ENCODE measurements at places on chromosomes 16 and 17.

DNA sequence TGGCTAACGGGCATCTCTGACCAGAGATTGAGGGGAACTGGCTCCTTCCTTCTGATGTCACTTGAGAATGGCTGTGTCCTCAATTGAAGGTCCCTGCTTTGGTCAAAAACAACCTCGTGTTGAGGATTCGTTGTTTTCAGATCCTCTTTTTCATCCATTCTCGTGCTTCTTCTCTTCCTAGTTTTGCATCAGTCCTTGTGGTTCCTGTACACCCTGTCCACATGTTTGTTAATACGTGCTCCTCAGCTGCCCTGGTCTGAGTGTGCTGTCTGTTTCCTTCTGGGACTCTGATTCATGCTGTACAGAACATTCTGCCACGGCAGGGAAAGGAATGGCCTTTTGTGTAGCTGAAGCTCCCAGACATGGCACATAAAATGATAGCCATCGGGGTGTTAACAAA lies 863.2 kb upstream of the GOT2 start:
- no peak for DNase-seq

- DNase-seq: no peak
Observed at GRCh38 chr16:57692636-57693035, 2.0 kb upstream of the DRC7 start.

DNA sequence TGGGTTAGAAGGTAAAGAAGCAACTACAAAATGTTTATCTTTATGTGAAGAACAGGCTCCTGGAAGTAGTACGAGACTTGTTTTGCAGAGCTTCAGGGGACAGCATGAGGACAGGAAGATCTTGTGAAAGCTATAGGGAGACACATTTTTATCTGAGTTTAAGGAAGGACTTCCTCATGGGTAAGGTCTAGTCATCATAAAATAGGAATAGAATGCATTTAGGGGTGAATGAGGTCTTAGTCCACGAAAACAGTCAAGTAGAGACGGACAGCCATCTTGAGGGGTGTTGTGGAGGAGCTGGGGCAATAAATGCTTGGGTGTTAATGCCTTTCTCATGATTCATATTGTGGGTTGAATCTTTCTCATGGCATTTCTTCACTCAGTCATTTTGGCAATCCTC lies 24.3 kb downstream of the KCNJ16 start:
- no peak for DNase-seq

DNA sequence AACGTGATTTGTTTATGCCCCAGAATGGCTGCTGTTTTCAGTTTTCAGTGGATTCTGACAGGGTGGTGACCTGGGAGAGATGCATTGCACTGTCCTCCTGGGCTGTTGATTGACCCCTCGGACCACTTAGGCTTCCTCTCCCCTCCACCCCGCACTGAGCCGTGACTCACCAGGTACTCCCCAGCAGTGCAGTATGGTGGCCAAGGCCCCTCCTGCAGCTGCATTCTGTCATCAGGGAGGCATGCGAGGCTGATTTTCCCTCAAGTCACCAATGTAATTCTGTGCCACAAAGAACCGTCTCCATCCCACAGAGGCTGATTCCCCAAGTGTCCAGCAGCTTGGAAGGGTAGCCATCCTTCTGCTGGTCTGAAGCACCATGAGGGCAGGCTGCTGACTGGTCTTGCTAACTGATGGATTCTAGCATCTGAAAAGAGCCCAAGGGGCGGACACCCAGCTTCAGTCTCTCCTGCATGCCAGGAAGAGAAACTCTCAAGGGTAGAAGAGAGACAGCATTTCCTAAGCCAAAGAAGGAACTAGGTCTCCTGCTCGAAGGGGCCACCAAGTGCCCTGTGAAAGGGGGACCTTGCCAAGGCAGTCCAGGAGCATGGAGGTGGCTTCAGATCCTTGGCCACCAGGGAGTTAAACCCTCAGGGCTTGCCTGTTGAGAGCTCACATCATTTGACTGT lies 148.1 kb downstream of the SOCS1 start:
- peak; percentile 65 for DNase-seq

DNA sequence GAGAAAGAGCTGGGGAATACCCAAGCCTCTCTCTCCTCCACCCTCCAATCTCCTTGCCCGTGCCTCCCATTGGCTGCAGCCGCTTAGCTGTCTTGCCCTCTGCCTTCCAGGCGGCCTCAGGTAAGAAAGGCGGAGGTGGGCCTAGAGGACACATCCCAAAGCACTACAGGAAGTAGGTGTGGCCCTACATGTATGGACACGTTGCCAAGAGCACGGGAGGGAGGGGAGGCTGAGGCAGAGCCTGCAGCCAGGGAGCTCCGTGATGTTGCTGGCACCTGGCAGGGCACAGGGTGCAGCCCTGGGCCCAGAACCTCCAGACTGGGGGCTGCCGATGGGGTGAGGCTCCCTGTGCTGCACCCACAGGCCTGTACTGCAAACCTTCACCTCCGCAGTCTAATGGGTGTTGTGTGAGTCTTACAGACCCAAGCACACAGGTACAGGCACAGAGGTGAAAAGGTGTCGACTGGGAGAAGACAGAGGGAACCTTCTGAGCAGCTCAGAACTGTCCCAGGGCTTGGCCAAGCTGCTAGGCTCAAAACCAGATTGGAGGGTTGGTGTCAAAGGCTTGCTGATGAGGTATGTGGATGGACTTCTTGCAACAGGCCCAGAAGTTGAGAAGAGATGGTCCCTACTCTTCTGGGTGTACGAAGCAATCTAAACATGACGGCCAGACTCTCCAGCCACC lies 23.5 kb upstream of the FOXK2 start:
- DNase-seq: no peak

DNA sequence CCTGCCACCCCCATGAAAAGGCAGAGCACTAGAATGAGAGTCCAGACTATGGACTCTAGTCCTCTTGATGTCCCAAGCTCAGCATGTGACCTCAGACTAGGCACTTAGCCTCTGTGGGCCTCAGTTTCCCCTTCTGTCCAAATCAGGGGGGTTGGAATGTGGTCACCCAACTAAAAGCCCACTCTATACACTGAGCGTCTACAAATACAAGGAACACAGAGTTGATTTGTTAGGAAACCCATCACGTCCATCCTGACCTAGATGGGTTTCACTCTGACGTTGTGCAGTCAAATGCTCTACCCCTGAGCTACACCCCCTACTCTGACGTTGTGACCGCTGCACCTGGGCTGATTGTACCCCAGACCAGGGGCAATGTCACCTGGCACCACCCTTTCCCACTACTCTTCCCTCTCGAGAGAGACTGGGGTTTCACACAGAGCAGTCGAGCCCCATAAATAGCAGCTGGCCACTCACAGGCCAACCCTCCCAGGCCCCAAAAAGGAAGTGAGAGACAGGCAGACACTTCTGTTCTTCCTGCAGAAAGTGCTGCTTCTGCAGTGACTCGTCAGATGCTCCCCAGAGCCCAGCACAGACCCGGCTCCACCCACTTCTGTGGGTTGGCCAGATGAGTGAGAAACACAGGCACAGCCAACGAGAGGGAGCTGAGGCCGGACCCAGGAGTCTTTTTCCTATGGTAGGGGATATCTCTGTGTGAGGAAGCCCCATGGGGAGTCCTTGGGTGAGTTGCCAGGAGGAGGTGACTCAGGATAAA lies 16.1 kb upstream of the TNFRSF13B start:
- peak; percentile 75 for DNase-seq

GRCh38 chr16:66342294-66342900 lies 24.1 kb upstream of the CDH5 start:
- no peak for DNase-seq

DNA sequence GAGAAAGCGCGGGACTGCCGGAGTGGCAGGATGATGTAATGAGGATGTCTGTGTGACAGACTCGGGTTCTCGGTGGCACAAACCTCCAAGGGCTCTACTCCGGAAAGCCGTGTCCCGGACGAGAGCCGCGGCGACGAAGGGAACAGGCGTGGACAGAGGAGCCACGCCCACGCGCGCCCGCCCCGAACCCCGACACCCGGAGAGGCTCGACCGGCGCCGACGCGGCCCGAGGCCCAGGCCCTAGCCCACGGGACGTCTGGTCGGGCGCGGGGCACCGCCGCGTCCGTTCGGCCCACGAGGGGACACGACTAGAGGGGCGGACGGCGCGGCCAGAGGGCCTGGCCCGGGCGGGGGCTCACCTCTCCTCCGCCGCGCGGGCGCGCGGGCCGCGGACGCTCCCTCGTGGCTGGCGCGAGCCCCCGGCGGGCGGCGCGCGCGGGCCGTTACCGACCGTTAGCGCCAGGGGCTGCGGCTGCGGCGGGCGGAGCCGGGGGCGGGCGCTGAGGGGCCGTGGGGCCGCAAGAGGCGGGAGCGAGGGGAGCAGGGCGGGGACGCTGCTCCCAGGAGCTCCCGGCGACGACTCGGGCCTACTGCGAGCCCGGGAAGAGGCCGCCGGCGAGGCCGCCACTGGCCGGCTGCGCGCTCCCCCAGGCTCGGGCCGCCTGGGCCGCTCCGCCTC lies 2.1 kb upstream of the IRX5 start:
- peak; percentile 70 for DNase-seq

- DNase-seq: no peak
Observed at GRCh38 chr17:72318131-72318530, 197.3 kb downstream of the SOX9 start.

- peak; percentile 69 for DNase-seq
Observed at GRCh38 chr17:42819939-42820535, 4.0 kb downstream of the BECN1 start.

- DNase-seq: peak; percentile 98
Observed at GRCh38 chr17:82494236-82495055, 25.1 kb upstream of the FOXK2 start.

DNA sequence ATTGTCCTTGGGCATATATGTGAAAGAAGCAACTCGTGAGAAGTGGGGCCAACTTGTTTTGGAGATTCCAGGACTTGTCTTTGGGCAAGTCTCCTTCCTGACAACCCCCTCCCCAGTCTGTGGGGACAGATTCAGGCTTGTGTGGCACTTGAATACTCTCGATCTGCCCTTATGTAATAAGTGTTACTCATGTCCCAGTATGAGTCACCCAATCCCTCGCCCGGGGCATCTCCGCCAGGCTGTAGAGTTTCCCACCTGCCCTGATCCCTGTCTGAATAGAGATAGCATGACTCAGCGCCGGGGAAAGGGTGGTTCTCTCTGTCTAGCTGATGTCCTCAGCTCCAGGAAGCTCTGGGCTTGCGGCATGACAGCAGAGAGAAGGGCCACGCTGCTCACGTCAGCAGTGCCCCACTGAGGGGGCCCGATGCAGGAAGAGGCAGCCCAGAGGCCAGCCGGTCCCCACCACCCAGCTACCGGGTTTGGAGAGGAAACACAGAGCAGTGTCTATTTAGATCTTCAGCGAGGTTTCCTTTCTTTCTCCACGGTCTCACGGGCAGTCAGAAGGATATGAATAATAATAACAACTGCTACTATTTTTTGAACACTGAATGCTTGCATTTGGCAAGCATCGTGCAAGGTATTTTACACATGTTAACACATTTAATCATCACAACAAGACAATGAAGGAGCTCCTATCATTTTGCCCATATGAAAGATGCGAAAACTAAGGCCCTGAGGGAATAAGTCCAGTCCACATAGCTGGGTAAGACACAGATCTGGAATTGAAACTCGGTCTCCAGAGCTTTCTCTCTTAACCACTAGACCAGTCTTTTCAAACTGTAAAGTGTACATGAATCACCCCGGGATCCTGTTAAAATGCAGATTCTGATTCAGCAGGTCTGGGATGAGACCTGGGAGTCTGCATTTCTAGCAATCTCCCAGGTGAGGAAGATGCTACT lies 426.7 kb upstream of the MAF start:
- DNase-seq: peak; percentile 97

DNA sequence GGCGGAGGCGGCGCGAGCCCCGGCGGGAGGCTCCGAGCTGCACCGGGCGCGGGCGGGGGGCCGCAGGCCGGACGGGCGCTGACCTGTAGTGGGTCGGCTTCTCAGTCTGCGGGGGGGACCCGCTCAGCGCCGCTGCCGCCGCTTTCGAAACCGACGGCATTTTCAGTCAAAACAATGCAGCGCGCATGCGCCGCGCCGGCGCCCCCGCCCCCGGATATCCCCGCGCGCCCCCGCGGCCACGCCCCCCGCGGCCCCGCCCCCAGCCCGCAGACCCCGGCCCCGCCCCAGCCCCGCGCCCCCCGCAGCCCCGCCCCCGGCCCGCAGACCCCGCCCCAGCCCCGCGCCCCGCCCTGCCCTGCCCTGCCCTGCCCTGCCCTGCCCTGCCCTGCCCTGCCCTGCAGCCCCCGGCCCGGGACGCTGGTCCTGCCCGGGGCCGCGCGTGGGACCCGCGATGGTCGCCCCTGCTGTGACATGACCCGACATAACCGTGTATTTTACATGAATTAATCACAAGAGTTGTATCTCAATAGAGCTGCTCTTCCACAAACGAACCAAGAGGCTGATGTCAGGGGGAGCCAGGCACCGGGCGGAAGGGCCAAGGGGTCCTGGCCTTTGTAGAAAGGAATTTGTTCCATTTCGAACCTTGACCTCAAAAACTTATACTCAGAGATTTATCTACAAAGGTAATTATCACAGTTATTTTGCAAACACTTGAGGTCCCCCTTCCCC lies at the start of gene UNKL:
UNKL (minus strand) TSS at position 173 of the 729 bp plus-strand sequence; CDS start at position 160, 13 bp downstream.
- peak; percentile 79 for DNase-seq

DNA sequence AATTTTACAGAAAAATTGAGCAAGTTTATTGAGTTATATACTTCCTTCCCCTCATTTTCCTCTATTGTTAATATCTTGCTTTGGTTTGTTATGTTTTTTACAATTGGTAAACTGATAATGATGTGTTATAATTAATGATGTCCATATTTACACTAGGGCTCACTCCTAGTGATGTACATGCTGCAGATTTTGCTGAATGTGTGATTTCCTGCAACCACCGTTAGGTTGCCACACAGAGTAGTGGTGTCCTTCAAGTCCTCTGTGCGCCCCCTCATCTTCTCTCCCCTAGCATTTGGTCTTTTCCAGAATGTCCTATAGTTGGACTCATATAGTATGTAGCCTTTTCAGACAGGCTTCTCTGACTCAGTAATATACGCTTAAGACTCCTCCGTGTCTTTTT lies 167.5 kb downstream of the RPTOR start:
- no peak for DNase-seq

- DNase-seq: no peak
Observed at GRCh38 chr17:83103200-83103942, 24.0 kb downstream of the METRNL start.

Data from SJSA1 (cell line).